ENCODE measurements at places on chromosomes 4 and X.

DNA sequence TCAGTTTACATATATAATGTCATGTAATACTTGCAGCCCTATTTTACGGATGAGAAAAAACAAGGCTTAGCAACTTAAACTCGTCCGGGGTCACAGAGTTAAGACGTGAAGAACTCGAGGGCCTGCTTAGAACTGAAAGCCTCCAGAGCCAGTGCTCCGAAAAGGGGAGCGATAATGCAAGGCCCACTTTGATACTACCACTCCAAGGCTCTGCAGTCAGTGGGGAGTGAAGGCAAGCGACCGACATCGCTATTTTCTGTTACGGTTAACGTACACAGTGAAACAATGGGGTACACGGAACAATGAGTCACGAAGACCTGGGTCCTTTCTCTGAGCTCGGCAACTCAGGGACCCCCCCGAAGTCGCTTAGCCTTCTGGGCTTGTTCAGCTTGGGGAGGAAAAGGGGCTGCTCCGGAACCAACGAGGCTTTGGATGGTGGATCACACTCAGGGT is 965 bp downstream of the PPA2 start:
- DNase-seq = no peak

DNA sequence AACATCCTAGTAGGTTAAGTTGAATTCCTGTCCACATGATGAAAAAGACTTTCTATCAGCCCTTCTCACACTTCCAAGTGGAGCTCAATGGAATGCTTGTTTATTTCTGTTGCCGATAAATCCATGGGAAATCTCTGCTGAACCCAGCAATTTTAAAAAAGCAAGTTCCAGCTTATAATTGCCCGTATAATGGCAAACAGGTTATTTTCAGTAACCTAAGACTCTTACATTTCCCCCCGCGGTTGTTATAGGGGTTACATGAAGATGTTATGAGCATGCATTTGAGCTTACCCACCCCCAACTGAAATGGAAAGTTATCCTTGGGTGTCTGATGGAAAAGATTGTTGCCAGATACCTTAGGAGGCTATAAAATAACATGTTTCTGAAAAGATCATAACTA is 136.2 kb downstream of the PALLD start:
- DNase-seq = no peak

GRCh38 chrX:37752936-37753335 is 26.9 kb upstream of the CYBB start:
- no peak for DNase-seq

DNA sequence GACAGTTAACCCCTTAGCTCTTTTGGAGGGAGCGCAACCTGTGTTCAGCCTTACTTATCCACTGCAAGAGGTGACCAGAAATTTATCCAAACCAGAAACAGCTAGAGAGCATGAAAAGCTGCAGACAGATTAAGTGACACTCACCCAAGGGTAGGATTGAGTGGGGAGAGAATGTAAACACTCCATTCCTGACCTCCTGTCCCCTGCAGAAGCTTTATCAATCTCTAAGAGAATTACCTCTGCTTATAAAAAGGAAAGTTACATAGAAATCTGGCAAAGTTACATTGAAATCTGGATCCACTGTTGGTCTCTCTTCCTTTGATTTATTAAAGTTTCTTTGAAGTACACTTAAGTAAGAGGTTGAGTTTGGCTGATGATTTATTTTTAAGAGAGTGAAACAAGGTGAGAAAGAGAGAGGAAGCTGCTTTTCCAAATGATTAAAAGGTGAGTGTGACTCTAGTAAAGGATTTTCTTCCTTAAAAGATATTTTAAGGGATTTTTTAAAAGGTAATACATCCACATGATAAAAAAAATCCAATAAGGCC is 112.3 kb downstream of the ANAPC4 start:
- no peak for DNase-seq

GRCh38 chrX:47239898-47240545 is 7.2 kb downstream of the USP11 start:
- DNase-seq = no peak

- no peak for DNase-seq
These were observed 391.5 kb downstream of the UBE2NL start for GRCh38 chrX:144275367-144275766.

- peak; percentile 0 for DNase-seq
These were observed 128.3 kb downstream of the MAGEE1 start for GRCh38 chrX:76555816-76556215.

DNA sequence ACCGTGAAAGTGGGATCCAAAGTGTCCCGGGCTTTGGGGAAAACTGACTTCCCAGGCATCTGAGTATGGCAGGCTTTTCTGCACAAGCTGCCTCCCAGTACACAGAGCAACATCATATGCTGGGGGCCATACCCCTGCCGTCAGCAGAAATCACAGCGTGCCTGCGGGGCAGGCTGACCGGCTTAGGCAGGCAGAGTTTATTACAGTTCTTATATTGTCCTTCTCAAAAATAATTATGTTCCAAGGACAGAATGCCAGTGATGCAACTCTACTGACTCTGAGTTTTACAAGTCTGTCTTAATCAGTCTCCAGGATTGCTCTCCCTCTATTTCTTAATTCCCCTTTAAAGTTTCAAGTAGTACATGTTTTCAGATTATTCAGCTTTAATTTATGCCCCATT is 37.0 kb downstream of the IL21 start:
- no peak for DNase-seq

DNA sequence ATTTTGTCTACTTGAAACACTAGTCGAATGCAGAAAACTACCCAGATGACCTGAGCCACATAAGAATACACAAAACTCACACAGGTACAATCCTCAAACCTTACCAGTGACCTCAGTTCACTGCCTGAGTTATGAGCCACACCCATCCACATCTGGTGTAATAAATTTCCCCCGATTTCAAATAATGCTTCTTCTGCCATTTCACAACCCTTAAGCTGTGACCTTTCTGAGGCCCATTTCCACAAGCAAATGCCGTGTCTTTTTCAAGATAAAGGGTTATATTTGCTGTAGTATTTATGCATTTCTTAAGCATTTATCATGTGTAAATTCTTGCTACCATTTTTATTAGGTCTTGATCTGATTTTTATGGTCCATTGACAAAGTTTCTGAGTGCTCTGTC is 1.8 kb upstream of the ARHGEF38 start:
- no peak for DNase-seq

All from NCI-H510A (cell line).